ENCODE measurements at places on chromosomes 2 and 18.

DNA sequence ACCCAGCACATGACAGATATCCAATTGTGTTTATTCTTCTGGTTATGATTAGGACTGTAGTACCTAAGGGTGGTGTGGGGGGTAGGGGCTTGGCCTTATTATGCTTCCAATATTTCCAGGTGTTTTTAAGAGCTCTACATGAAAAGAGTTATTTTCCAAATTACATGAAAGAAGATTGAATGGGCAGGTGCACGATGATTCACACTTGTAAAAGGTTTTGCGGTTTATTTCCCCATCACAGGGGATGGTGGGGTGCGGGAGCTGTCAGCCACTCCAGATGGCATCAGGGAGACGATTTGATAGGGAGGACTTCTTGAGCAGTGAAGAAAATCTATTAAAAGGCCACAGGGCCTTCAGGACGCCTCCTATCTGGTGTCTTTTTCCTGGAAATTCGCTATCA is 15.1 kb upstream of the CCBE1 start:
- DNase-seq = no peak

DNA sequence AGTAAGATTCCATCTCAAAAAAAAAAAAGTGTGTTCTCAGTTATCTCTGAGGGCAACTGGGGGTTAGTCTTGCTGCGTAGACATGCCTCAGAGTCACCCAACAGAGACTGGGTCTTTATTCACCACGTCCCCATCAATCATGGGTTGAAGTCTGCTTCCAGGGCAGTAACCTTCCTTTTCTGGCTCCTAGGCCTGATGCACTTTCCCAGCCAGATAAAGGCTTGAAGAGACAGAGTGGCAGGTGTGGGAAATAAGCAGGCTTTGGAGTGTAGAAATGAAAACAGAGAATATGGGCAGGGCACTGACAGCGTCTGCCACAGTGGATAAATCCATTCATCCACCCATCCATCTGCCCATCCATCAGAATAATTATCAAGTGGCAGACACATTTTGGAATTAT is 134.1 kb upstream of the LGALSL start:
- no peak for DNase-seq

GRCh38 chr2:127428815-127429109 is 10.5 kb downstream of the PROC start:
- peak; percentile 2 for DNase-seq

DNA sequence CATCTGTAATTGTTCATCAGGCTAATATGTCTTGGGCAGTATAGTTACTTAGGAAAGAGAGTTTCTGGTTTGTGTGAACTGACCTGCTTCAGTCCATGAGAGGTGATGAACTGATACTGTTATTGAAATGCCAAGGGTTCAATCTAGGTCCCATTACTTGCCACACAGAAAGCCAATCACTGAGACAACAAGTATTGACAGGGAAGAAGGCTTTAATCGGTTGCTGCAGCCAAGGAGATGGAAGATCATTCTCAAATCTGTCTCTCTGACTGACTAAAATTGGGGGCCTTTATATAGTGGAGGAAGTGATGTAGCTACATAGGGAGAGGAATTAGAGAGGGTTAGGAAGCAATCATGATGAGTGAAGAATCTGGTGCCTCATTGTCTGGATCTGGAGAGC is 19.9 kb upstream of the FAM98A start:
- DNase-seq = no peak

GRCh38 chr2:120675460-120676130 is 60.1 kb upstream of the GLI2 start:
- peak; percentile 87 for DNase-seq

GRCh38 chr2:138418453-138418852 is 83.1 kb upstream of the SPOPL start:
- DNase-seq = no peak

GRCh38 chr18:72342933-72343332 is 201.2 kb downstream of the CBLN2 start:
- no peak for DNase-seq

GRCh38 chr2:230502593-230502992 is 86.6 kb downstream of the SP100 start:
- DNase-seq = no peak

- DNase-seq = no peak
Observed at GRCh38 chr2:8306530-8307351, 375.1 kb upstream of the ID2 start.

DNA sequence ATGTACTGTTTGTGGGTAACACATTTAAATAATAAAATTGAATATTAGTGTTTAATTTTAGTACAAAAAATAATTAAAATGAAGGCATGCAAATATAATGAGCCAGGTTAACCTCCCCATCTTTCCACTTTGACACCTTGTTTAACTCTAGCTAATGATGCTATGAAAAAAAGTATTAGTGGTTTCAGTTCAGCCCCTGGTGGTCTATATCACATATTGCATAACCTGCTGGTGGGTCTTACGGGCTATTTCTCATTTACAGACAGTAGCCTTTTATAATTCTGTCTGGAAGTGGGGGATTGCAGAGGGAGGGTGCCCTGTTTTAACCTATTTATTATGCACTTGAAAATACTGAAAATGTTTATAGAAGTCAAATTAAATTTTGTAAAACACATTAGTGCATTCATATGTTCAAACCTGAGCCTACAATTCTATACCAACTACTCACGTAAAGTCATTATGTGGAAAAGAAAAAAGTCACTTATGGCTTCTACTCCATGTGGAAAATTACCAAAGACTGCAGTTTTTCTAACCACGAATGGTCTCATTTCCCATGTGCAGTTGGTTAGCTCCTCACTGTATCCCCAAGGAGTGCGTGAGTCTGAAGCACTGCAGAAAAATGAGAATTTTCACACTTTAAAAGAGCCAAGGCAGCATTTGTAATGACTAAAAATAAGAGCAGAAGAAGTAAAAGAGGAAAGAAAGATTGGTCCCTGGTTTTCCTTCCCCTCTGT is 381.0 kb downstream of the MTX2 start:
- peak; percentile 46 for DNase-seq

DNA sequence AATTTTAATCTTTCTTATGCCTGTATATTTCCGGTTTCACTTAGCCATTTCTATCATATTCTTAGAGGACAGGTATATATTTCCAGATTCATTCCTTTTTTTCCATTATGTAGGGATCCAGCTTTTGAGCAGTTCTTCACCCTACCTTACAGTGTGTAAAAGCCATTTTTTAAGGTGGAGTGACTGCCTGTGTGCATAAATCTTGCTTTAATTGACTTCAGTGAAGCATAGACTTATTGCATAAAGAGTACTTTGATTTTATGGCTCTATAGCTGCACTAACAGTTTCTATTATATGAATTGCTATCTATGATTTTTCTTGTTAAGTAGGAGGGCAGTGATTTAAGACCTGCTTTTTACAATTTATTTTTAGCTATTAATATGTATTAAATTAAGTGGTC is 132.6 kb downstream of the NYAP2 start:
- no peak for DNase-seq

- no peak for DNase-seq
Observed at GRCh38 chr2:179017773-179018357, 32.1 kb downstream of the CCDC141 start.

DNA sequence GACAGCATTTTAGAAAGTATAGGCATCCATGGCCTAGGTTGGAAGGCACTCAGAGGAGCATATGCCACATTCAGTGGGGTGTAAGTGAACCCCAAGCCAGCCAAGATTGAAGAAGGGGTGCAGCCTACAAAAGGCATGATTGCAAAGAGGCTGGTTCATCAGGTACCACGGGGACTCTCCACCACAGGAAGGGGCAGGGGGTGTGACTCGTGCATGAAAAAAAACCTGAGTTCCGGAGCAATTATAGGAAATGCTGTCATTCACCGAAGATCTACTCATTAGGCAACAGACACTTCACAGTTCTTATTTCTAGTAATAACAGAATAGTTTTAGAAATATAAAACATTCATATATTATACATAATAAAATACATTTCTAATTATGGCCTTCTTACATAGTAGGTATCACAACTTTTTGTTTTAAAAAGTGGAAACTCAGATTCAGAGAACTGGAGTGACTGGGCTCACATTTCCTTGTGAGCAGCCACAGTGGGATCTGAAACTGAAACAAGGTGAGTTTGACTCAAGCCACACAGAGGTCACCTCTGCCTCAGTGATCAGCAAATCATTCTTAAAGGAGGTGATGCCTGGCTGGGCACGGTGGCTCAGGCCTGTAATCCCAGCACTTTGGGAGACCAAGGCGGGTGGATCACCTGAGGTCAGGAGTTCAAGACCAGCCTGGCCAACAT is 188.4 kb upstream of the GYPC start:
- no peak for DNase-seq

- peak; percentile 70 for DNase-seq
Observed at GRCh38 chr18:7789856-7790552, 222.9 kb downstream of the PTPRM start.

DNA sequence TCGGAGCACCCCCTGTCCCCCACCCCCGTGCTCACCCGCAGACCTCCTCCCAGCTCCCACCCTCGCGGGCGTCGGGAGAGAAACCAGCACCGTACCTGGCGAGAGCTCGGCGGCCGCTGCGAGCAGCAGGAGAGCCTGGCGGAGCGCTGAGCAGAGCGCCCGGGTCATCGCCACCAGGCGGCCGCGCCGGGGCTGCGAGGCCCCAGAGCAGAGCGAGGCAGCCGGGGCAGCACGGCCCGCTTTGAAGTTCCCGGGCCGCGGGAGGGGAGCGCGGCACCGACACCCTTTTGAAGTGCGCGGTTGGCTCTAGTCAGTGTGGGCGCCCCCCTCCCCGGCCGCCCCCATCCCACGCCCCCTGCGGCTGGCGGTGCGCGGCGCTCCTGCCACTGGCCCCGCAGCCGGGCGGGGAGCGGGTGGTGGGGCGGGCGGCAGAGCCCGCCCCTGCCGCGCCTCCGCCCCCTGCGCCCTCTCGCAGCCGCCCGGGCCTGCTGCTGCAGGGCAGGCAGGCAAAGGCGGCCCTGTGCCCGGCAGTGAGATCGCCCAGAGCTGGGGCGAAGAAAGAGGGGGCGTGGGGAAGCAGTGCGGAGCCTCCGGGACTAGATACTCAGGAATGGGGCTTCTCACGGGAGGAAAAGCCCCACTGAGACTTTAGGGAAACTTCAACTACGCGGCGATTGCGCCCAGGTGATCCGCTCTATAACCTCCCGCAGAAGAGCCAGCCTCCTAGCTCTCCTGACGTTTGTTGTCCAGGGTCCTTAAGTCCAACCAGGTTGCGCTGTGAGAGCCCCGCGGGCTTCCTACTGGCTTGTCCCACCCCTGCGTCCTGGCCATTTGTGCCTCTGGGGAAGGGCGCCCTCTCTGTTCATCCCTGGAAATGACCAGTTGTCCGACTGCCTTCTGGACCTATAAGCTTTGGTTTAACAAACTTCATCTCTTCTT is at the start of gene ACVR1C:
Gene ACVR1C (minus strand): TSS at position 388 of the 939 bp plus-strand sequence. CDS start 220 bp downstream, at position 168.
- DNase-seq = peak; percentile 91

DNA sequence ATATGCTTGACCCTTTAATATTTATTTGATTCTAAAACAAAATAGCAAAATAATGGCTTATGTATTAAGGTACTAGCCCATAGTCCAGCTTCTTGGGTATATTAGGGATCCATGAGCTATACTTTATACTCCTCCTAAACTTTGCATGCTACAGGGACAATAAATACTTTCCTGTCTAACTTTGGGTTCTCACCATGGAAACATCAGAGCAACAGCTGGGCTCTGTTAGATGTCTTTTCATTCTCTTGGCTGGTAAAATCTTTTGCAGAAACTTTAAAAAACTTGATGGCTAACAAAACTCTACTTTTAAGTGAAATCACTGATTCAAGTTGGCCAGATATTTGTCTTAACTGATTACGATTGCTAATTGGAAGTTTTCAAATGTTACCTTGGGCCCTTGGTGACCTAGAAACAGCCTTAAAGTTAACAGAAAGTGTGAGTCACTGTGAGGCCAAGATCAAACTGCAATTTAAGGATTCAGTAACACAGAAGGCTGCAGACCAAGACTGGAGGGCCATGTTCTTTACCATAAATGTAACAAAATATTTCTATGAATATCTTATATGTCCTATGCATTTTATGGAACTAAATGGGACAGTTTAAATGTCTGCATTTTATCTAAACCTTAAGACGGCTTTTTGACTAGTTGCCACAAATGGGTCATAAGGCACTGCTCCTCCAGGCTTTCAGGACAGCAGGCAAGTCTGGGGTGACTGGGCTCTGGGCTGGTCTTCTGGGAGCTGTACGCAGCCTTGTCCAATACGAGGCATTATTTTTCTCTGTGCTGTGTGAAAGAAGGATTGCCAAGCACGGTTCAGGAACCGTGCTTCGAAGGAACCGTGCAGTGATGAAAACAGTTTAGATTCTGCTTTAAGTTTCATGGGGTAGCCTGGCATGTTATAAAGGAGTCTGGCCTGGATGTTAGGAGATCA is 188.5 kb downstream of the TPGS2 start:
- DNase-seq = peak; percentile 30

GRCh38 chr2:218307415-218308090 is 15.2 kb upstream of the TMBIM1 start:
- DNase-seq = no peak

- no peak for DNase-seq
Observed at GRCh38 chr2:231012463-231012862, 16.5 kb downstream of the SPATA3 start.

DNA sequence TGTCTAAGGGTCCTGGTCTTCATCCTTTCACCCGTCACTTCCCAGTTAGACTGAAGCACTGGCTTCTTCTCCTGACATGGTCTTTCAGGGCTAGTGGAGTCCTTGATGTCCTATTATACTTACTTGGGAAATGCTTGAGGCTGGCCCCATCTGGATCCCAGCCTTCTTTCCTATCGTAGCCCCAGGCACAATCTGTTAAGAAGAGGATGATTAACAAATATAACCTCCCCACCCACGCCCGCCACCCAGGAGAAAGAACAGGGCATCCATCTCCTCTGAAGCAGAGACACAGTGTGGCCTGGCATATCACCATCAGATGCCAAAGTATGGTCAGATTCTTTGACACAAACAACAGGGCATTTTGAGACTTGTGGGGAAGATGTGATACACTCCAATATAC is 530.1 kb downstream of the SOX11 start:
- DNase-seq = no peak

DNA sequence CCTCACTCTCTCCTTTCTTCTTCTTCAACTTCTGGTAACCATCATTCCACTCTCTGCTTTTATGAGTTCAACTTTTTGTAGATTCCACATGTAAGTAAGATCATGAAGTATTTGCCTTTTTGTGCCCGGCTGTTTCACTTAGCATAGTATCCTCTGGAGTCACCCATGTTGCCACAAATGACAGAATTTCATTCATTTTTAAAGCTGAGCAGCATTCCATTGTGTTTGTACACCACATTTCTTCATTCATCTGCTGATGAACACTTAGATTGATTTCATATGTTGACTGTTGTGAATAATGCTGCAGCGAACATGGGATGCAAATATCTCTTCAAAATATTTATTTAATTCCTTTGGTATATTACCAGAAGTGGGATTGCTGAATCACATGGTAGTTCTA is 133.6 kb upstream of the ERBB4 start:
- no peak for DNase-seq

GRCh38 chr2:233990261-233990798 is 60.2 kb upstream of the SPP2 start:
- DNase-seq = no peak

- no peak for DNase-seq
Observed at GRCh38 chr18:57771193-57771592, 31.9 kb downstream of the ATP8B1 start.

- no peak for DNase-seq
Observed at GRCh38 chr2:118529908-118530599, 317.4 kb downstream of the EN1 start.

GRCh38 chr2:65539633-65540032 is 107.2 kb upstream of the SPRED2 start:
- no peak for DNase-seq

Data from AG20443 (cell line).